ENCODE measurements at places on chromosomes 13 and 19.
A peak's percentile ranks its signal among the peaks of the same experiment; 100 is the strongest.

DNA sequence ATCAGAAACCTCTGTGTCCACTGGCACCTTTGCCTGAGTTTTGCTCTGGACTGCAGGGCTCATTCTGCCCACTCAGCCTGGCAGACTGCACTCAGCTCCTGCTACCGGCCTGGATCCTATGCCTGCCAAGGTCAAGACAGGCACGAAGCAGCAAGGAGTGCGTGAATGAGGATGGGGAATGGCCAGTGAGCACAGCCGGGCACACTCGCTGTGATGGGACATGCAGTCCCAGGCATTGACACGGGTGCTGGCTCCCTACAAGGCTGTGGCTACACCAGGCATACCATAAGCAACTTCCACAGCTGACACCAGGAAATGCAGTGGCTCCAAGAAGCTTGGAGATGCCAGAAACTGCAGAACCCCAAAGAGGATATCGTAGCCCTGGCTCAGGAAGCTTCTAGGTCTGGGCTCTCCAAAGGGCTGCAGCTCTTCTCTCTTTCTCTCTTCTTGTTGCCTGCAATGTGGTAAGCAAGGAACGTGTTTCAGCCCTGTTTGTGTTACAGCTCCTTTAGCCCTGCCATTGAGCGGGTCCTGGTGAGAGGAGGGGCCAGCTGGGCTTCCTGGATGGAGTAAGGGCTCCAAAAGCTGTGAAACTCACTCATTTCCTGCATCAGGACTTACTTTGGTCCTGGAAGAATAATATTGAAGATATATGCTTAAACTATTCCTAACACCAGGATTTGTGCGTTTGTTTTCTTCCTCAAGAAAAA lies 832.6 kb upstream of the SLITRK5 start:
- no peak for DNase-seq

- DNase-seq, result peak; percentile 0
Measured at GRCh38 chr19:16073988-16074387, 2.3 kb upstream of the TPM4 start.

DNA sequence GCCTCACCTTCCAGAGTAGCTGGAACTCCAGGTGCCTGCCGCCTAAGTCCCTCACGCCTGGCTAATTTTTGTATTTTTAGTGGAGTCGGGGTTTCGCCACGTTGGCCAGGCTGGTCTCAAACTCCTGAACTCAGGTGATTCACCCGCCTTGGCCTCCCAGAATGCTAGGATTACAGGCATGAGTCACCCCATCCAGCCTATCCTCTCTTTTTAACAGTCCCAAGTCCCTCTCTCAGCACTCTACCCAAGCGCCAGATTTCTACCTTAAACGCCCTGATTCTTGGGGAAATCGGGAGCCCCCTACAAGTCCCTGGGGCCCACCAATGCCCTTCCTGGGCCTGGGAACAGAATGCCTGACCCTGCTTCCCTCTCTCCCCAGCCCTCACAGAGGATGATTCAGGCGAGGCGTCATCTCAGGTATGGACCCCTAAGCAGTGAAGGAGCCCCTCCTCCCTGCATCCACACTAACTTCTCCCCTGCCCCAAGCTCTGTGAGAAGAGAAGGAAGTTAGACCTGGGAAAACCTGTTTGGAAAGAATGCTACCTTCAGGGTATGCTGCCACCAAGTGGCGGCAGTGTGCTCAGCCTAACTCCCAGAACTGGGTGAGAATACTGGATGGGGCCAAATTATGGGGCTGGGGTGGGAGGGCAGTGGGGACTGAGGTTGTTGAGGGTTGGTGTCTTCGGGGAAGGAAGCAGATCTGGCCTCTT lies 20.8 kb upstream of the EBI3 start:
- no peak for DNase-seq

DNA sequence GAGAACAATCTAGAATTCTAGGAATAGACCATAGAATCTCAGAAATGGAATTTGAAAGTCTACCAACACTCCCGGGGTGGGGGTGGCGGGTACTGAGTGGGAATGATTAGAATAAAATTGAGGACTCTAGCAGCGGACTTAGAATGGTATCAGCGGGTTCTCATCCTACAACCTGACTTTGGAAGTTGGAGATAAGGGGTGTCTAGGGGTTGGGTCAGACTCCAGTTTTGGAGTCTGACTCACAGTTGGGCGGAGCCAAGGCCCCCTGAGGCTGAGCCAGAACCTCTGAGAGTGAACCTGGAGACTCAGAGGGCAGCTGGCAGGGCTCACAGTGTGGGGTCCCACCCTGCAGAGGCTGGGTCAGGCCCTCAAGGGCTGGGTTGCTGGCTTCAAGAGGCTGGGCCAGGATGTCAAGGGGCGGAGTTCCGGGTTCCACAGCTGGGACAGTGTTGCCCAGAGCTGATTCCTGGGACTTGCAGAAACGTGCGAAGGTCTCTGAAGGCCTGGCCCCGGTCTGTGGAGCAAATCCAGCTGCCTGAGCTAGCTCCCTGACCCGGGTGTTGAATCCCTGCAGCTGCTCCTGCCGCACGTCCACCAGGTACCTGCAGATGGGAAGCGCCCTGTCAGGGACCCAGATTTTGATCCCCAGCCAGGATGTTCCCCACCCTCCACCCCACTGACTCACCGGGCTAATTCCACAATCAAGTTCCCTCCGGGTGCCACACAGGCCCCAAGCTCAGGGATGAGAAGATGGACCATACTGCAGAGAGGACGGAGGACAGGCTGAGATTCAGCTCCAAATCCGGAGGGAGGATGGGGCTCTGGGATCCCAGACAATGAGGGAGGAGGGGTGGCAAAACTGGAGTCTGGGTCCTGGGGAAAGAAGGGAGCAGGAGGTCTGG lies 1.6 kb upstream of the TNNI3 start:
- DNase-seq, result no peak

DNA sequence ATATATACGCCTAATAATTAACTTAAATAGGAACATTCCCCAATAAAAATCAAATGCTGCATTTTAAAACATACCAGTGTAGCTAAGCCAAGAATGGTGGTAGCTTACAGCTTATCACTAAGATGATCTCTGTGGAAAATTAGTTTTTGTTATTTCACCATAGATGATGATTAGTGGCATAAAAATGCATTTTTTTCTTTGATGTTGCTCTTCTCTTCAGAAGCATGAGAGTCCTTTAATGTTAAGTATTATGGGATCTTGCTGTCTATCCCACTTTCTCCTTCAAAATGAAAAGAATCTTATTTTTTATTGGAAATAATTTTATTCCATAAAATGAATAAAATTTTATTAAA lies 731.0 kb downstream of the SLITRK1 start:
- no peak for DNase-seq

DNA sequence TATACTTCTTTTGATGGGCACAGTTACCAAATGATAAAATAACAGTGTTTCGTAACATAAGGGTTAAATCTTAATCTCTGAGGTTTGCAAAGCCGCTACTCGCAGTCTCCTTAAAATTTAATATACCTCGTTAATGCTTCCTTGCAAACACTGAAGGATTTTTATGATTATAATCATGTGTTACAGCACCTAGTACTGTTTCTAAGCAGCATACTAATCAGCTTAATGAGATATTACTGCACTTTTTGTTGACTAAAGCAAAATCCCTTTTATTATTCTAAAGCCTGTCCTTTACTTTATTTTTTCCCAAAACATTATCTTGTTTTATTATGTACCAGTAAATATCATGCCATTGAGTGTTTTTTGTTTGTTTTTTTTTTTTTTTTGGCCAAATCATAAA lies 70.5 kb downstream of the ZNF536 start:
- DNase-seq, result no peak

DNA sequence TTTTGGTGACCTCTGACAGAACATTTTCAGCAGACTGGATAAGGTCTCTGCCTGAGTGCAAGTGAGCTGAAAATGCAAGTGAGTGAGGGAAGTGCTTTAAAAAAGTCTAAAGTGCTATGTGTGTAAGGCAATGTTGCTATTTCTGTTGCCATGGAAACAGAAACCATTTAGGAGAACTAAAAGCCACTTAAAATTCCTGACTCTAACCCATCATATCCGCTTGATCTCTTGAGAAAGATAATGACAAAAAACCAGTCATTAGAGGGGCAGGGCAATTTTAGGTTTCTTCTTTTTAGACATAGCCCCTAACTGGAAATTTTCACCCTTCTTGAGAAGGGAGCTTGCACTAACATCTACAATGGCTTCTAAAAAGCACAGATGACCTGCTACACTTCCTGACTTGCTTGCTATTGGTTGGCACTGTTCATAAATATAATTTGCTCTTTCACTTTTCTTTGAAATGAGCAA lies at the start of gene CYSLTR2:
Gene CYSLTR2, plus strand, starts transcription at position 458 of the 468 bp plus-strand sequence. CDS start 52,889 bp downstream, outside the sequence.
- no peak for DNase-seq

DNA sequence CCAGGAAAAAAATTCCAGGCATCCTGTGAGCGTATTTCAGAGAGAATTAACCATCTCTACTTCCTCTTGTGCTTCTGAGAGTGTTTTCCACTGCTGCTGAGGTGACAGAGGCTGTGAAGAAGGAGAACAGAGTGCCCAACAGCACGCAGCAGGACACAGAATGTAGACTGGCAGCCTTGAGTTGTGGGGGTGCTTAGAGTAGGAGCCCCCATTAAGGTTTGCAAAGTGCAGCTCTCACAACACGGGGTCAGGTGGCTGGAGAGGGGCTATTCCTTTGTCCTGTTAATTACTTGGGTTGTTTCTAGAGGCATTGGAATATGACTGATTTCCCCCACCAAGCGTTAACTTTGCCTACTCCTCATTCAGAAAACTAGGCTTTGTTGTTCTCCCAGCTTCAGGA lies 370.6 kb downstream of the TSHZ3 start:
- no peak for DNase-seq

DNA sequence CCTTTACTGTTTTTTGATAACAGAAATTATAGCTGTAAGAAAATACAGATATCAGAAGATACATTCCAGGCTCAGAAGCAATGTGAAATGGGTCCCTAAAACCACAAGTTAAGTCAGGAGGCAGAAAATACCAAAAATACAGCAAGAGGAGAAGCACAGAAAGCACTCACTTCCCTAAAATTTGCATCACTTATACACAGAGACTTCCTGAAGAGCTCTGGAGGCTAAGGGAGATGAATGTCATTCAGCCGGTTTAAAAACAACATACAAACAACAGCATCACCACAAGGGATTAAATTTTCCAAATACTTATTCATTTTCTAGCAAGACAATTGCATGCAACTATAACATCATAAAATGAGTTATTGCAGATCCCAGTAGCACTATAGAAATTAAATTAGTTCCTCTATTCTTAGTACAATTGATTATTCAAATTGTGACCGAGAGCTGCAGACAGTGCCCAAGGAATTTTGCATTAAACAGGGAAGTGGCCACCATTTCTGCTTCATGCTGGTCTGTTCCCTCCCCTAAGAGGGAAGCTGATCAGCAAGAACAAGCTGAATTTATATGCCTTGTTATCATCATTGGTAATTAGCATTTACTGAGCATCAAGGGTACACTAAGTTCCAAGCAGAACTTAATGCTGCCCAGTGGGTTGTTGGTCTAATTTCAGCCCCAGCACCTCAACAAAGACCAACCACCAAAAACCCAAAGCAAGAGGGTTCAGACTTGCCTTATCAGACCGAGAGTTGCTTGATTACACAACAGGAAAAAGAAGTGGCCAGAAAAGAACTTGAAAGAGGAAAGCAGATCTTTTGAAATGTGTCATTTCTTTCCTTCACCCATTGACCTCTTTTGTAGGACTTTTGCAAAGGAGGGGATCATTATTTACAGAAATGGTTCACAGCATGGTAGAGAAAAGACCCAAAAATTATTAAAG lies 140.7 kb downstream of the KCTD12 start:
- DNase-seq, result no peak

- DNase-seq, result no peak
Measured at GRCh38 chr19:51469162-51469561, 9.2 kb upstream of the CEACAM18 start.

GRCh38 chr13:19864746-19865309 lies 1.4 kb upstream of the ZMYM5 start:
- DNase-seq, result no peak

- DNase-seq, result no peak
Measured at GRCh38 chr19:44675521-44675920, 4.2 kb downstream of the CEACAM19 start.

GRCh38 chr13:97306645-97307044 lies 84.5 kb downstream of the MBNL2 start:
- DNase-seq, result no peak

GRCh38 chr19:30144242-30144758 lies 202.3 kb downstream of the URI1 start:
- DNase-seq, result no peak

DNA sequence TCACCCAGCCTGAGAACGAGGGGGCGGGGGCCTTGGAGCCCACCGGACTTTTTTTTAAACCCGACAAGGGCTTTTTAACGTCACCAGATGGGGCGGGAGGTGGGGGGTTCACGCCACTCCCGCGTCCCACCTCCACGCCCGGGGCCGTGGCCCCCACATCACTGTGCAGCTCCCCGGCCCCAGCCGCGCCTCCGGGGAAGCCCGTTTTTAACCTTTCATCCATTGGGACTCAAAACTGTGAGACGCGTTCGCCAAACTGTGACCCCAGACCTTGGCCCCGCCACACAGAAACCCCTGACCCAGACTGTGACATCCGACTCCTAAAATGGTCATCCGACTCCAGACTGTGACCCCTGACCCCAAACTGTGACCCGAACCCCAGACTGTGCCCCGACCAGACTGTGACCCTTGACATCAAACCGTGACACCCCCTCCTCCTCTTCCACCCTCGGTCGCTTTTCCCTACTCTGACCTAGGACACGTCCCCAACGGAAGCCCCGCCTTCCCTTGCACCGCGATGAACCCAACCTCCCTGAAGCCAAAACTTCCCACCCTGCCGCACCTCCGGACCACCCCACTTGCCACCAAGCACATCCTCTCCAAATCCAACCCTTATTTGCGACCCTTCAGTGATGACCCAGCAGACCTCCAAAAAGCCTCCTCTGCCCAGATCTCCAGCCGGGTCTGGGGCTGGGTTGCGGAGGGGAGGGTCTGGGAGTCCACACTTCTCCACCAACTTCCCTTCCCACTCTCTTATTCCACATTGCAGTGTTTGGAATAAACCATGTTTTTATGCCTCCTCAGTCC lies 1.5 kb upstream of the GRWD1 start:
- DNase-seq, result no peak

GRCh38 chr13:25783076-25783475 lies 268.7 kb downstream of the SHISA2 start:
- no peak for DNase-seq

DNA sequence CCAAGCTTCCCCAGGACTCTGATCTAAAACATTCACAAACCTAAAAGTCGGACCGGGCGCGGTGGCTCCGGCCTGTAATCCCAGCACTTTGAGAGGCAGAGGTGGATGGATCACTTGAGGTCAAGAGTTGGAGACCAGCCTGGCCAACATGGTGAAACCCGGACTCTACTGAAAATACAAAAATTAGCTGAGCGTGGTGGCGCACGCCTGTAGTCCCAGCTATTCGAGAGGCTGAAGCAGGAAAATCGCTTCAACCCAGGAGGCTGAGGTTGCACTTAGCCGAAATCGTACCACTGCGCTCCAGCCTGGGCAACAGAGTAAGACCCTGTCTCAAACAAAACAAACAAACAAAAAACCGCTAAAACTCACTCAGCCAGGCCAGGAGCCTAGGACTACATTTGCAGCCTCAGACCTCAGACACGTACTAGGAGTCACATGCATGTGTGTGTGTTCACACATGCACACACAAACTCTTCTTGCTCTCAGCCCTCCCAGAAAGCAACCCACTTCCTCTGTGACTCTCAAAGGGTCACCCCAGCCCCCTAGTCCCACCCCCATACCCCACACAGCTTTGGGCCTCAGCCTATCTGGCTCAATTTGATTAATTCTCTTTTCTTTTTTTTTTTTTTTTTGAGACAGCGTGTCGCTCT lies 704 bp upstream of the NOTCH3 start:
- no peak for DNase-seq

- no peak for DNase-seq
Measured at GRCh38 chr13:70703755-70704154, 595.5 kb upstream of the KLHL1 start.

Data from right lobe of liver (tissue), 6 donors.